ENCODE measurements at places on chromosomes 2 and 18.

DNA sequence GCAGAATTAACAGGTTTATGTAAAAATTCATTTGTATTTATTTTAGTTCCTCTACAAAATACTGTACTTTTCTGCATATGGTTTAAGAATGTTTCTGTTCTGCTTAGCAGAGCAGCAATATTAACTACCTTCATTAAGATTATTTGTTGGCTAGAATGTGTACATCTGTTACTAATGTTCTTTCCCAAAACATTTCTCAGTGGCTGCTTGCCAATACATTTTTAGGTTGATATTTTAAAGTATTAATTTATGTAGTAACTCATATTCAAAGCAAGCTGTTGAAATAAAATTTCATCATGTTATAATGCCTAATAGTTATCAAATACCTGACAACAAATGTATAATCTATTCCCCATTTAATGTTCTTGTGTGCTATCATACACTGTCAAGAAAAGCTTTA, 40.3 kb downstream of the PRKD3 start:
- no peak for DNase-seq

DNA sequence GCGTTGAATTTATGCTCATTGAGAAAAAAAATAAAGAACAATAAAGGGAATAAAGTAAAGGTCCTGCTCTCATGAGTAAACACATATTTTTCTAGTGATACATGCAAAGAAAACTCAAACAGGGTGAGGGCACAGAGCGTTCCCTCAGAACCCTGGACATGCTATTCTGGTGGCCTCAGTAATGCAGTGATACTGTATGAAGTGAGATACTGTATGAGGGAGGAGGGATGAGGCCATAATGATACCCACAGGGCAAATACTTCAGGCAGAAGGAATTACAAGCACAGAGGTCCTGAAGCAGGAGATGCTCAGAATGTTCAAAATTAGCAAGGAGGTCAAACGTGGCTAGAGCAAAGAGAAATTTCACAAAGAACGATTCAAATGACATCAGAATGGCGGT, 28.4 kb upstream of the RNU4ATAC start:
- DNase-seq: no peak

DNA sequence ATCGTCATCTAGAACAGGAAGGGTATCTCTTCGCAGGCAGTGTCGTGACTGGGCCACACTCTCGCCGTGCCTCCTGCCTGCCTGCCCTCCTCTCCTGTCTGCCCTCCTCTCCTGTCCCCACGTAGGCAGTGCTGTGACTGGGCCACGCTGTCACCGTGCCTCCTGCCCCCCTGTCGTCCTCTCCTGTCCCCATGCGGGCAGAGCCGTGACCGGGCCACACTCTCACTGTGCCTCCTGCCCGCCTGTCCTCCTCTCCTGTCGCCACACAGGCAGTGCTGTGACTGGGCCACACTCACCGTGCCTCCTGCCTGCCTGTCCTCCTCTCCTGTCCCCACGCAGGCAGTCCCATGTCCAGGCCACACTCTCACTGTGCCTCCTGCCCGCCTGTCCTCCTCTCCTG, 51.4 kb downstream of the ZNF236 start:
- no peak for DNase-seq

DNA sequence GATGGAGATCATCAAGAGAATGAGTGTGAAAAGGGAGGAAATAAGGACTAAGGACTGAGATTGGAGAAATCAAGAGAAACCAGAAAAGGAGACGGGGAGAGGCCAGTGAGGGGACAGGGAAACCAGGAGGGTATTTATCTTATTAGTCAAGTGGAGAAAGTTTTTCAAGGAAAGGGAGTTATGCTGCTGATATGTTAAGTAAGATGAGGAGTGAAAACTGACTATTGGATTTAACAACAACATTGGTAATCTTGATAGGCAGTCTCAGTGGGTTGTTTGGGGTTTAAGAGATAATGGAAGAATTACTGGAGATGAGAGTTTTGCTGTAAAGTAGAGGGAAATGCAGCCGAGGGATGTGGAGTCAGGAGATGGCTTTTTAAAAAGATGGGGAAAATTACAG, 30.6 kb downstream of the PIKFYVE start:
- no peak for DNase-seq

DNA sequence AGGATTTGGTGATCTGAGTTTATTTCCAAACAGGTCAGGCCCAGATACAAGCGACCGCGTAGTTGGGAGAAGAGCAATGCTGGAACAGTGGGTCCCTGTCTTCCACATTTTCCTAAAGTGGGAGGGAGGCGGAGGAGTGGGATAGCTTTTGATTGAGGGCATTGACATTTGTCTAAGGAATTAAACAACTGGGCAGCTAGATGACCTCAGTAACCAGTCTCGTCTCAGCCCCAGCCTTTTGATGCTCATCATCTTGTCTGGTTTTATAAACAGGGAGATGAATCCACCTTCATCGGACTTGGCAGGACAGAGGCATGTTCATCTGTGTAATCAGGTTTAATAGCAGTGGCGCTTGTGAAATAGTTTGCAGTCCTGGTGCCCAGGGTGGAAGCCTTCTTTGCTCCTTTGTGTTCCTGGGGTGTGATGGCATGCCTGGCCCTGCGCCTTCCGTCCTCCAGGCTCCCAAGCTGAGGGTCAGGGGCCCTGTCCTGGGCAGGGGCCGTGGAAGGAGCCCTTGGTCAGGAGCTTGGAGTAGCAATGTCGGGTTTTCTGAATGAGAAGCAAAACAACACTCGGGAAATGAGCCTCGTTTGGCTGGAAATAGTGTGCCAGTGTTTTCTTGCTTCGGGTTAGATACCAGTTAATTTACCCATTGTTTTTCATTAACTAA, 193.8 kb downstream of the FAM210A start:
- DNase-seq: no peak

- peak; percentile 88 for DNase-seq
These were observed 136.7 kb downstream of the EML6 start for GRCh38 chr2:54859997-54860701.

DNA sequence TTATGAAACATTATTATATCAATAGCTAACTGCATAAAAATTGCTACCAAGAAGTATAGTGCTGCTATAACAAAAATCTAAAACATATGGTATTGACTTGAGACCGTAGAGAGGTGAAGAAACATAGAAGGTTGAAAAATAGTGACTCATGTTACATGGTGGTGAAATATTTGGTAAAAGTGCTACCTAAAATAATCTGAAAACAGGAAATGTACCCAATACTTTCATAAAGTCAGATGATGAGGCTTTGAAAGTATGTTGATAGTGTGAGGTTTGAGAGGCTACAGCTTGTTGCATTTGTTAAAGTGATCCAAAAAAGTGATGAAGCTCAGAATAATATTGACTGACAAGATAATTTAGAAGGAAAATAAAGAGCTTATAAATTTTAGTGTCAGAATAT, 718.7 kb upstream of the SLC8A1 start:
- no peak for DNase-seq

GRCh38 chr2:14723684-14724083, 91.2 kb downstream of the LRATD1 start:
- no peak for DNase-seq

- DNase-seq: no peak
These were observed 22.6 kb upstream of the SUCLG1 start for GRCh38 chr2:84481702-84482101.

- no peak for DNase-seq
These were observed 102.9 kb downstream of the DHRS9 start for GRCh38 chr2:169172151-169172735.

- DNase-seq: no peak
These were observed 833.8 kb downstream of the TRIB2 start for GRCh38 chr2:13550285-13551231.

GRCh38 chr18:3163968-3164367, 55.8 kb downstream of the MYOM1 start:
- DNase-seq: no peak

GRCh38 chr2:25361261-25362048, 19.7 kb upstream of the DNMT3A start:
- DNase-seq: no peak

- no peak for DNase-seq
These were observed 4.8 kb upstream of the LYPD6B start for GRCh38 chr2:149033716-149034115.

DNA sequence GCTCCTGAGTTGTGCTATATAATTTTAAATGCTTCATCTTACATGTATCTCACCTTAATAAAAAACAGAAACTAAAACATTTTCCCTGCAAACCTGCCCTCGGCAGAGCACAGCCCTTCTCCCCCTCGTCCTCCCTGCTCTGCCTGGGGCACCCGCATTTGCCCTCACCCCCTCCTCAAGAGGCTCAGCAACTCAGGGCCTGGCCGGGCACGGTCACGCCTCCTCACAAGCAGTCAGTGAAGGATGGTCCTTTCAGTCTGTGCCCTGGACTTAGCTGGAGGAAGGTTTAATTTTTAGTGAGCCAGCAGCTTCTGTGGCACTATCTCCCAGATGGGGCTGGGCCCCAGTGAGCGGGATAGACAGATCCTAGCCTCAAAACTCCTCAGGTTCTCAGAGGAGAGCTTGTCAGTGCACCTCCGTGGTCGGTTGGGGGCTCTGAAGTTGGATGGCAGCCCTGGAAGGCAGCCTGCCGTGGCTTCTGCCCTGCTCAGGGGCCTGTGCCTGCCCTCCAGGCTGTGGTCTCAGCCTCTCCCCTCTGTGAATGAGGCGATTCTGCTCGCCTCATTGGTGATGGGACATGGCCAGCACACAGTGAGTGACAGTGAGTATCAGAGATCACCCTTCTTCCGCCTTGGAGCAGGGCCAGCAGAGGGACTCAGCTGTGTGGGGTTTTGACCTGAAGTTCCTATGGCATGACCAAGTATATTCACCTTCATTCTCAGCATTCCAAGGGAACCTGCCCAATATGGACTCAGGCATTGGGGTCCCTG, 56.3 kb upstream of the AFF3 start:
- no peak for DNase-seq

GRCh38 chr18:61950371-61950770, 57.6 kb upstream of the RNF152 start:
- no peak for DNase-seq

GRCh38 chr2:148039783-148040182, 18.9 kb downstream of the MBD5 start:
- DNase-seq: no peak

DNA sequence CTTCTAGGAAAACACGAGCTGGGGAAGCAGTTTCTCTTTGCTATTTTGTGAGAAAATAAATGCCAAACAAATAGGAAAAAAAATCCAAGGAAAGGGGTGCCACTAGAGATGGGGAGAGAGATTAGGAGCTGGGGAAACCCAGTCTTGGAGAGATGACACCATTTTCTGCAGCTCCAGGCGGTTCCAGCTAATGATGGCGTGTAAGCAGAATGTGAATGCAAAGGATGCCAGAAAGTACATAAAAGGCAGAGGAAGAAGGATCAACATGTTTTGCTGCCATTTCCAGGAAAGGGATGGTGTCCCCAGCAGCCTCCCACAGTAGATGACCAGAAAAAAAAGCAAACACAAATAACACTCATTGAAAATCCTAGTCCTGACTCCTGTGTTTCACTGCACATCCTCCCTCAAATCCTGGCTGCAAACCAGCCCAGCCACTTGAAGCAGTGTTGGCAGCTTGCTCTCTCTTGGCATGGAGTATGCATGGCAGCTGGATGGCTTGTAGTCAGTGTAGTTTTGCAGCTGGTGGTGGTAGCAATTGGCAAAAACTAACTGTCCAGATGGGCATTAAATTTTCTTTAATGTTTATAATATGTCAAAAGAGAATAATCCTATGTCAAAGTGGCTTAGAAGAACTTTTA, 93.6 kb downstream of the FTCDNL1 start:
- DNase-seq: no peak

GRCh38 chr2:236998236-236998635, 87.5 kb upstream of the COPS8 start:
- DNase-seq: no peak

DNA sequence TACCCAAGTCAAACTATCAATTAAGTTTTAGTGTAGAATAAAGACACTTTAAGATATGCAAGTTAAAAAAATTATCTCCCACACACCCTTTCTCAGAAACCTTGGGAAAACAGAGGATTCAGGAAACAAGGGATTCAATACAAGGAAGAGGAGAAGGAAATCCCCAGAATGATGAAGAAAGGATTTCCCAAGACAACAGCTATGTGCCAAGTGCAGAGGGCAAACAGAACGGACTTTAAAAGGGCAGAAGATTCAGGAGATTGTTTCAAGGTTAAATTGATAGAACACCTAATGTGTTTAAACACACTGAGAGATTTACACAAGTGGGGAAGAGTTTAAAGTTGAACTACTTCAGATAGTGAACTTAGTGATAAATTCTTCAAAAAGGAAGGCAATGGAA, 71.5 kb upstream of the EPAS1 start:
- DNase-seq: no peak

Data from HTR-8/SVneo (cell line).